ENCODE measurements at places on chromosomes 3 and 15.

DNA sequence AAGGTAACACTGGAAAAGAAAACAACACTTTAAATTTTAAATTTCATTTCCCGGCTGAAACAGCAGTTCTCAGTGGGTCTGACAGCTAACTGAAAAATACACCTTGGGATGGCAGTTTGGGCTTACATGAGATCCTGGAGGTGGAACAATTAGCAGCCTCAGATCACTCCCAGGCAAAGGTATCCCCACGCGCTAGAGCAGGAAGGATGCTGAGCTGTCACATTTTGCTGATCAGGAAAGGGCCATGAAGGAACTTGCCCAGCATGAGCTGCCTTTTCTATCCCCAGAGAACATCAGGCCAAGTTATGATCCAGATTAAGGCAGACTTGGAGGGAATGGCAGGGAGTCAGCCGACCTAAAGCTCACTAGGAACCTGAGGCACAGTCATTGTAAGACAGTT lies 204.8 kb upstream of the SLC2A2 start:
- no peak for DNase-seq

DNA sequence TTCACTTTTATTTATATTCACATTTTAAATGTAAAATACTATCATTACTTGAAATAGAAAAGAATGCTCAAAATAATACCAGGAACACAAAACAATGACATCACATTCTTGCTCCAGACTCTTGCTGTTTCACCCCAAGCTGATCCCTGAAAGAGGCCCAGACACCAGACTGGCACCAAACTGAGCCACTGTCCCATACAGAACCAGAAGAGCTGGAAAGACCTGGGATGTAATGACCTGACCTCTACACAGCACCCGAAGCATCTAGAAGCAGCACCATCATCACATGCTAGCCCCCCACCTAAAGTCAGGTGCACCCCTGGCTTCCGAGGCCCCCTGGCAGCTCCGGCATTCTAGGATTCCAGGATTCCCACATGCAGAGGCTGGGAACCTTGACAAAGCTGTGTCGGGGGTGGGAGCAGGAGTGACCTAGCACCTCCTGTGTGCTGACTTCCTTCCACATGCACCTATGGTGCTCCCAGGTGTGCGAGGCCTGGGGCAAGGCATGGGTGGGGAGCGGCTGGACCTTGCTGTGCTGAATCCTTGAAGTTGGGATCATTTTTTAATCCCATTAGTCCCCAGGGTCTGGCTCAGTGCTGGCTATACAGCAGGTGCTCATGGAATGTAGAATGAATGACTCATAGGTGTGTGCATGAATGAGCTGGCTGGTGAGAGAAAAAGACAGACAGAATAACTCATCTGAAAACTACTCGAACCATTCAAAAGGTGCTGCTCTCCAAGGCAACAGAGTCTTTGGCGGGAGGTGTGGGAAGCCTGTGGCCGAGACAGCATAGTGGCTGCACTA lies 144.7 kb upstream of the IQSEC1 start:
- DNase-seq, result no peak

DNA sequence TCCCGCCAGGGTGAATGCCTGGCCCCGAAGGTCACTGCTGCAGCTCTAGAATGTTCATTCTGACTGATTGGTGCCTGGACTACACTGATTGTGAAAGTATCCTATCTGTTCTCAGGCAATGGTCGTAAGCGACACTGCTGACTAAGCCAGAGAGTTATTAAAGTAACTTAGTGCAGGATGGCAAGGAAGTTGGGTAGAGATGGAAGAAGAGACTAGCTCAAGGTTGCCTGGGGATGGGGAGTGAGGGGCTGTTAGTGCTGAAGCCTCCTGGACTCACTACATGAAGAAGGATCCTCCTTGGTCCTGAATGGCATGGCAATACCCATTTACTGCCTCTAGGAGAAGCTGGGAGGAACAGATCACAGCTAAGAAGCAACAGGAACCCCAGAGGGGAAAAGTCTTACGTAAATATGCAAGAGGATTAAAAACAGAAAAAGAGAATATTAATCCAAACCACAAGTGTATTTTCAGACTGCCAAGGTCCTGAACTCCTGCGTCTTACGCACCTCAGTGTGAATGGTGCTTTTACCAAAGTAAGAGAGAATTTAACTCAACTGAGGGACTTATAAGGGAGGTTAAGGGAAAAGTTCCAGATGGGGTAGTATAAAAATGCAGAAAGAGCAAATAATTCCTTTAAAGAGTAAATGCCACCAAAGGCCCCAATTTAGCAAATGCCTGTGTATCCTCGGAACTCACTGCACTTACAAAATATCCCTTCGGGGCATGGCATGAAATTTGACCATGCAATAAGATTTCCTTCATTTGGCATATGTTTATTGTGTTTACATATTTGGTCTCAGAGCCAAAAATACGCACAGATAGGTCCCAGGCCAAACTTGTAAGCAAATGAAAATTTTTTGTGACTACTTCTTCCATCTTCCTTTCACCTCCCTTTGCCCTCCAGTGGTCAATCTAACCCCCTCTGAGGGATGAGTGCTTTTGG lies 64.0 kb upstream of the DGKG start:
- no peak for DNase-seq

DNA sequence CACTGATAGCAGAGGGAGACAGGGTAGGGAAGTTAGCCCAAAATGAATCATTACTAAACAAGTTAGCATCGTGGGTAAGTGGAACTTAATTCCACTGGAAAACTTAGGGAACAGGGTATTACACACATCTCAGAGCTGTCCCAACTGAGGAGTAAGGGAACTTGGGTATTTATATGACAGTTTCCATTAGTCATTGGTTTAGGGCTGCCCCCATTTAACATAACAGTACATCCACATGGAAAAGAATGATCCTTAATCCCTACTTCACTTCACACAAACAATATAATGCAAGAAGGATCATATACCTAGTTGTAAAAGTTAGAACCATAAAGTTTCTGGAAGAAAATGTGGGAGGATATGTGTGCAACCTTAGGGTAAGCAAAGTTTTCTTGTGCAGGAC lies 4.3 kb upstream of the REC114 start:
- DNase-seq, result no peak

DNA sequence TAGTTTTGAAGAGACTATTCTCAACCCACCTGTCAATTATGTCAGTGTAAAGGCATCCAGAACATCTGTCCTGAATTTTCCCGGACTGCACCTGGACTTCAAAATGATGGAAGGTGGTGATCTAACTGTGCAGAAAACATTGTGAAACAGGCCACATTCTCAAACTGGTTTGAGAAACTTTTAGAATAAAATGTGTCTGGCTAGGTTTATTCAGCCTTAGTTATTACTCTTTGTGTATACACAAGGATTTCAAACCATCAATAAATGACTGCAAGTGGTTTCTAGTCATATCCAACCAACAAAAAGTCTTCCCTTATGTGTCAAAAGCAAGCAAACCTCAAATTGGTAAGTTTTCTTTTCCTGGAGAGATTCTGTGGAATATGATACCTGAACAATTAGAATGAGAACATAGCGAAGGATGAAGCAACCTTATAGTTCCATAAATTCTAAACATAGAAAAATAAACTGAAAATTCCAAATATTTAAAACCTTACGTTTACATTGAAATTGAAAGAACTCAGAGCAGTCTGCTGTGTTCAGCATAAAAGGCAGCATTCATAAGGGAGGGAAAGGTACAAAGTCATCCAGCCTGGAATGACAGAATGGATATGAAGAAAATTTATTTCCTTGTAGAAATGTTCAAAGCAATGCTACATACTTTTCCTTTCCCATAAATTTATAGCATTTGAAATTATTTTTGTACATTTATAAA lies 306.6 kb upstream of the TGFBR2 start:
- no peak for DNase-seq

GRCh38 chr3:76024640-76025039 lies 239.3 kb upstream of the ZNF717 start:
- no peak for DNase-seq

- no peak for DNase-seq
These were observed 65.7 kb downstream of the TJP1 start for GRCh38 chr15:29756358-29757267.

DNA sequence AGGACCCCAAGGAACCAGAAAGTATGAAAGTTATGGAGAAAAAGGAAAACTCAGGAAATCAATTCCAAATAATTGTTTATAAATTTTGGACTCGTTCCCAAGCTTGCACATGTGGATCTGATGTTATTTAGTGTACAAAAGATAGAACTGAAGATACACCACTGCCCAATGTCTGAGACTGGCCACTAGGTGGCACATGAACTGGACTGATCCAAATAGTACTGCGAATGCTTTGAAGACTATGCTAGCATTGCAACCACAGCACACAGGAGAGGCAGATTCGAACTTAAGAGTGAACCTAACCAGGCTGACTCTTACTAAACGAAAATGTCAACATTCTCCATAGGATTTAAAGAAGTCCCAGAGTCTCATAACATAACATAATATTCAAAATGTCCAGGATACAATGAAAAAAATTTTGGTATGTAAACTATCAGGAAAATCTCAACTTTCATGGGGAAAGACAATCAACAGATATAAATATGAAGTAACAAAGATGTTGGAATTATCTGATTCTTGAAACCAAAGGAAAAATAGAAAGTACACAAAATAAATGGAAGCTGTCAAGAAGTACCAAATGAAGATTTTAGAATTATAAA lies 596.7 kb downstream of the FGF12 start:
- no peak for DNase-seq

GRCh38 chr3:10912786-10913185 lies 79.8 kb upstream of the SLC6A1 start:
- no peak for DNase-seq

DNA sequence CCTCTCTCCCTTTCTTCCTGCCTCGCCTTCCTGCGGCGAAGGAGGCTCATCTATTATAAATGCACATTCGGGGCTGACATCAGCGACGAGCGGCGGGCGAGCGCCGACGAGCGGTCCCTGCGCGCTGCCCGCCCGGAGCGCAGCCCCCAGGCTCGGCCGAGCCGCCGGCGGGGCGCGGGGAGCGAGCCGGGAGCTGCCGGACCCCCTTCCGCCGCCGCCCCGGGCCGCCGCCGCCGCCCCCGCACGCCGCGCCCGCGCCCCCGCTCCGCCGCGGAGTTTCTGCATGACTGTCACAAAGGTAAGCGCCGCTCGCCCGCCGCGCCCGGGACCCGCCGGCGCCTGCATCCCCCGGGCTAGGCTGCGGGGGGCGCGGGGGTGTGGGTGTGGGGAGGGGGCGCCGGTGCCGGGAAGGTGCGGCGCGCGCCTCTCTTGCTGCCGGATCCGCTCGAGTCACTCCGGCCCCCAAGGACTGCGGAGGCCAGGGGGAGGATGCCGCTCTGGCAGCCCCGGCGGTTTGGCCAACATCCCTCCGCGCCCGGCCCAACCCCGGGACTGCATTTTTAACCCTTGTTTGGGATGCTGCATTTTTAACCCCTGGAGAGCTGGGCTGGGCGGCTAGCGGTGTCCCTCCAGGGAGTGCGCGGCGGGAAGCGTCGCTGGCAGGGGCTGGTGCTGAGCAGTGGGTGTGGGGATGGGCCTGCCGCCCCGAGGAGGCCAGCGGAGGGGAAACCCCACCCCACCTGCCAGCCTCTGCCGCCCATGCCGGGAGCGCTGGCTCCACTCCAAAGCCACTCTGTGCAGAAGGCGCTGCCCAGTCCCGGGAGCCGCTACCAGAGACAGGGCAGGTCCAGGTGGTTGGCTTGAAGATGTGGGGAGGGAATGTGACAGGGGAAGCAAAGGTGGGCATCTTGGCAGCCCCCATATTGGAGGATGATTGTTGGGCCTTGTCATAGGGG lies at the start of gene CORO2B:
Gene CORO2B, plus strand, starts transcription at position 14 of the 956 bp plus-strand sequence. Its CDS starts 270 bp downstream, at position 284.
- no peak for DNase-seq

GRCh38 chr15:51313074-51313393 lies 25.4 kb downstream of the CYP19A1 start:
- DNase-seq, result no peak

DNA sequence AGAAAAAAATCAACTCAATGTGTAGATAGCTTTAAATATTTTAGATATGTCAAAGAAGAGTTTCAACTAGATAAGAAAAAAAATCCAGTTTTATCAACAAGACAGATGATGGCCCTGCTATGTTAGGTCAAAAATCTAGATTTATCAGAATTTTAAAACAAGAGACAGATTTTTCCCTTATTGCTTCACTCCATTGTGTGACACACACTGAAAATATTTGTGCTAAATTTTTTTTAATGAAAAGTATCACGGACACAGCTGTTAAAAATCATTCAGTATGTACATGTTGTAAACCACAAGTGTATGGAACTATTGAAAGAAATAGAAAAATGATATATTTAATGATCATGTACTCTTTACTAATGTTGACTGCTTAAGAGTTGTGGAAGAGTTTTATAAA lies 43.6 kb downstream of the FOXB1 start:
- DNase-seq, result no peak

DNA sequence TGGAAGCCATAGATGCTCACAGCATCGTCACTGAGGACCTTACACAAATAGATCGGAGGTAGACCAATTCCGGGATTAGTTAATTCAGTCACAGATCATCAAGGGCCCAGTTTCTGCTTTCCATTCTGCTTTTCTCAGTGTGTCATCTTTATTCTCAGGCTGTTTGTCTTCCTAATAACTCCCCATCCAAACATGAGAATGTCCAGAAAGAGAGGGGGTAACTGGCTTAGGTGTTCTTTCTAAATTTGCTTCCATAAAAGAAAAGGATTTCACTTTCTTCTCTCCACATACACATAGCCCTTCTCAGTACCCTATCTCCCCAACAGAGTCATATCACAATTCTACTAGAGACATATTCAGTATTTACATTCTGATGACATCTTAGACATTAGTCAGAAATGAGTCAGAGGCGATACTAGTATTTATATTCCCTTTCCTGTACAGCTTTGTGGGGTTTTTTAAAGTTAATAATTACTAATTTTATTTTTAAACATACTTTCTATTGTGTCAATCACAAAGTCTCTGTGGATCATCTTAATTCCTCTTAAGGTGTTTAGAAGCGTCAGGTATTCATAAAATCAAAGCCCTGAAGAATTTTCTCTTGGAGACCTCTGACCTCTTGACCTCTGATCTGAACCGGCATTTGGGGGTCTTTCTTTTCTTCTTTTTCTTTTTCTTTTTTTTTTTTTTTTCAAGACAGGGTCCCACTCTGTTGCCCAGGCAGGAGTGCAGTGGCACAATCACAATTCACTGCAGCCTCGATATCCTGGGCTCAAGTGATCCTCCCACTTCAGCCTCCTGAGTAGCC lies 24.3 kb upstream of the IL12A start:
- no peak for DNase-seq

DNA sequence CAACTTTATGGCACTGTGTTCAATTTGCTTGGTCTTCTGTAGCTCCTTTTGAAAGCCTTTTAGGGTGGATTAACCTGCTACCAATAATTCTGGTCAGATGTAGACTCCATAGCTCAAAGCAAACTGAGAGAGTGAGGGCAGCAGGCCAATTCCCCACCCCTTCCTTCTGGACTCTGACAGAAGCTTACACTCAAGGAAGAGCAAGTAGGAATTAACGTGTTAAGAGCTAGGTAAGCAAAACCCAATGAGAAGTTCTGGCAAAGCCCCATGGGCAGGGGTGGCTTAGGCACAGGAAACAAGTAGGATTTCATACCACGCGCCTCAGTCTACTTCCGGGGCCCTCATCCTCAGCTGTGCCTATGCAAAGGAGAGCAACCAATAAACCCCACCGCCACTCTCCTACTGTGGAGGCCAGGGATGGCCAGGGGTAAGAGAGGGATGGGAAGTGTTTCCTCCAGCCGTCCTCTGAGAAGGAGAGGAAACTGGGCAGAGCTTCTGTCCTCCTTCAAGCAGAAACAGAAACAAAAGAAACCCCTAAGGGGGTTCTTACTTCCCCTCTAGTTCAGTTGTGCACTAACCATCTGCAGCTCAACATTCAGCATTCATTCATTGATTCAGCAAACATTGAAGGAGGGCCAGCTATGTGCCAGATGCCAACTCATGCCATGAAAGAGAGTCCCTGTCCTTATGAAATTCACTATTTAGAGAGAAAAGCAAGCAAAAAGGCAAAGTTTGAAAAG lies 12.6 kb downstream of the CCR5 start:
- no peak for DNase-seq

Data from stimulated activated CD4-positive, alpha-beta T cell treated with anti-CD3 and anti-CD28 coated beads, Interleukin-1b, Interleukin-23, amount 100 ng/mL, for 24 hours (primary cell).